Kidney (tissue), 22 donors: ENCODE measurements at places on chromosomes 6 and 20. TPM values are rescaled to one million over a fixed set of nuclear protein-coding genes. Genes with fewer than 3 reads are reported as not detected.

GRCh38 chr20:40849456-40849855, 160.4 kb upstream of the MAFB start:
- H3K4me1 ChIP-seq, result no peaks in the 10 kb centered on the region
- H3K27ac ChIP-seq, result no peak overlapping the region
- no peaks in the 10 kb centered on the region for H3K27me3 ChIP-seq
- no peaks in the 10 kb centered on the region for H3K36me3 ChIP-seq
- DNase-seq, result no peak
- H3K4me3 ChIP-seq, result no peak overlapping the region

- no peak overlapping the region for H3K27ac ChIP-seq
- no peak for DNase-seq
- H3K36me3 ChIP-seq, result no peaks in the 10 kb centered on the region
- no peaks in the 10 kb centered on the region for H3K4me1 ChIP-seq
Observed at GRCh38 chr6:28724395-28724794, 198.7 kb downstream of the GPX5 start.

GRCh38 chr6:80276861-80277260, 170.4 kb downstream of the BCKDHB start:
- H3K36me3 ChIP-seq, result no peaks in the 10 kb centered on the region
- no peak for DNase-seq
- no peak overlapping the region for H3K4me3 ChIP-seq

GRCh38 chr6:144595266-144595665, 310.1 kb downstream of the UTRN start:
- no peaks in the 10 kb centered on the region for H3K4me1 ChIP-seq
- H3K27ac ChIP-seq, result no peak overlapping the region
- H3K4me3 ChIP-seq, result no peak overlapping the region
- H3K36me3 ChIP-seq, result no peaks in the 10 kb centered on the region

- no peaks in the 10 kb centered on the region for H3K27me3 ChIP-seq
- H3K4me1 ChIP-seq, result no peaks in the 10 kb centered on the region
- DNase-seq, result no peak
- no peak overlapping the region for H3K4me3 ChIP-seq
- H3K27ac ChIP-seq, result no peak overlapping the region
Observed at GRCh38 chr6:127301199-127301700, 34.6 kb downstream of the RNF146 start.

PROKR2 gene
- not detected for polyA plus RNA-seq
